Right ventricle myocardium superior (tissue), 1 donor: ENCODE measurements at places on chromosomes 4 and X. TPM values are rescaled to one million over a fixed set of nuclear protein-coding genes. Genes with fewer than 3 reads are reported as not detected.

DNA sequence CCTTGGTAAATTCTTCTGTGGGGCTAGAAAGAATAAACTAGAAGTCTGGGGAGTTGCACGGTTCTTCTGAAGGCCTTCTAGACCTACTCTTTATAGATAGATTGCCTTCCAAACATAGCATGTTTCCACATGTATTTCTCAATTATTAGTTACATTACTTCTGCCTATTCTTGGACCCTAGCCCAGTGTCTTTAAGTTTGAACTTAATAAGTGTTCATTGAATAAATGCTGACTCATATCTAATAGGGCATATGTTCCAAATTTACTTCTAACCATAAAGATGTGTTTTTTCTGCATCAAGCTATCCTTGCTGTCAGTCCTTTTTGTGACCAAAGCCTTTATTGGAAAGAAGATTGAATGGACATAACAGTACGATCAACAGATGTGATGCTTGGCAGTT lies 503.6 kb upstream of the ZFP42 start:
- no peak for DNase-seq

DNA sequence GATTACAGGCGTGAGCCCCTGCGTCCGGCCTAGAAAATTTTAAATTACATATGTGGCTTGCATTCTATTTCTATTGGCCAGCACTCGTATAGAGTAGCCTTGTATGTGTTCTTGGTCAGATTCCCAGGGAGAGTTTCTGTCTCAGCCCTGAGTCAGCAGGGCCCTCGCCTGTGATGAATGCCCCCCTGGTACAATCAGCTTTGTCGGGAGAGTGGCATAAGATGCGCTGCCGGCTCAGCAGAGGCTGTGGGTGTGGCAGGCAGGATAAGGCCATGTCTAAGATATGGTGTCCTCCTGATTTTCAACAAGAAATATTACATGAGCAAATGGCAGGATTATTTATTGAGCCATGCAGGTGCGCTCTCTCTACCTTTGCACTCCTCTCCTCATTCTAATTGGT lies 1.6 kb upstream of the REELD1 start:
- DNase-seq: no peak

DNA sequence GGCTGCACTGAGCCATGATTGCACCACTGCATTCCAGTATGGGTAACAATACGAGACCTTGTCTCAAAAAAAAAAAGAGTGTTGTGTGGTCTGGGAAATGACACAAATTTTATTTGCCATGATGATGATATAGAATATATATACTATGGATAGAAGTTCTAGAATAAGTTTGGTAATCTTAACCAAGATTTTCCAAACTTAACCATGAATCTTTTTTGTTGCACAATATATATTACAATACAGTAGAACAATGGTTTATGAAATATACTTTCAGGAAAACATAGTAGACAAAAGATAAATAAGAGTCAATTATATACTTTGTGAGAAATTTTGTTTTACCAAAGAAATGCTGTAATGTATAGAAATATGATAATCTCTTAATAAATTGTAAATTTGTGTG lies 34.8 kb downstream of the MFSD8 start:
- no peak for DNase-seq

Gene AFF2
- total RNA-seq: 0.24 TPM

DNA sequence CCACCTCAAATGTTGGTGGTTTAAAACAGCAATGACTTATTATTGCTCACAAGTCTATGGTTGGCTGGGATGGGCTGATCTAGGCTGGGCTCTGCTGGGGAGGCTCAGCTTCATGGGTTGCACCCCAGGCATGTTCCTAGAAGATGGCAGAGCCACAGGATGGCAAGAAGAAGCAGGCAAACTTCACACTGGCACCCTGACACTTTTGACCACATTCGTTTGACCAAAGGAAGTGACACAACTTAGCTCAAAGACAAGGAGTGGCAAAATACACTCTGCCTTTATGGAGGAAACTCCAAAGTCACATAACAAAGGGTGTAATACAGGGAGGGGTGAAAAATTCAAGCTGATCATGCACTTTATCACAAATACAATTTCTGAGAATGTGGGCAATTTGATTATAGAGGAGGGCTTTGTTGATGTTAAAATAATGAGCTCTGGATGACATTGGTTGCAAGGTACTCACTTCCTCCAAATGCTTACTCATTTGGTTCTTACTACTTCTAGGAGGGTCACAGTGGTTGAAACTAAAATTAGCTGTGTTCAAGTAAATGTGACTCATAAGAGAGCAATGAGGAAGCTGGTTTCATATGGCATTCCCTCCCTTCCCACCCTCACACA lies 249.2 kb upstream of the RPS6KA3 start:
- no peak for DNase-seq

- DNase-seq: peak; percentile 34
Observed at GRCh38 chrX:31036895-31037294, 34.9 kb downstream of the FTHL17 start.

DNA sequence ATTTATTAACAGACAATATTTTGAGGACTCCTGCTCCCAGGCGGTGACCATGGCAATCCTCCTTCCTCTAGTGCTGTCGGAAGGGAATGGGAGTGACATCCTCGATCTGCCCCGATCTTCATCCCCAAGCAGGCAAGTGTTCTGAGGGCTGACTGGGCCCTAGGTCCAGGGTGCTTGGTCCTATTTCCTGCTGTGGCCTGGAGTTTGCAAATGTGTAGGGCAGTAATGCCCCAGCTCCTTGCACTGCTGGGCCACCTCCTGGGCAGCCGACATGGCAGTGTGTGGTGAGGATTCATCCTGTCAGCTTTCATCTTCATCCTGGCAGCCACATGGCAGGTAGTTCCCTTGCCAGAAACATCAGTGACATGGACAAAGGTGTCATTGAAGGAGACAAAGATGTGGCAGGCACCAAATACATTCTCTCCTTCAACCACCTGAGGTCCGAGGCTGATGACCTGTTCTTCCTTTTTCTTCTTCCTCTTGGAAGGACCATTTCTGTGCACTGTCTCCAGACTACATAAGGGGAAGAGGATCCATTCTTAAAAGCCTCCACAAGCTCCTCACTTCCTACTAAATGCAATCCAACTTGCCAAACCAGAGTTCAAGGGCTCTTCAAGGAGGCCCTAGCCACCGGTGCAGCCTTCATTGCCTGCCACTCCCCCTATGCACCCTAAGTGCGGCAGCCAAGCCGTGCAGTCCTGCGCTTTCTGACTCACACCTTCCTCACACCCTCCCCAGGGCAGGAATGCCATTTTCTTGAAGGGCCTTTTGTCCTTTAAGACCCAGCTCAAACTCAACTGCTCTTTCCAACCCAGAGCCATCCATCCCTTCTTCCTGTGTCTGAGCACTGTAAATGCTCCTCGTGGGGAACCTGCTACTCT lies 65.7 kb downstream of the TMEM154 start:
- no peak for DNase-seq

DNA sequence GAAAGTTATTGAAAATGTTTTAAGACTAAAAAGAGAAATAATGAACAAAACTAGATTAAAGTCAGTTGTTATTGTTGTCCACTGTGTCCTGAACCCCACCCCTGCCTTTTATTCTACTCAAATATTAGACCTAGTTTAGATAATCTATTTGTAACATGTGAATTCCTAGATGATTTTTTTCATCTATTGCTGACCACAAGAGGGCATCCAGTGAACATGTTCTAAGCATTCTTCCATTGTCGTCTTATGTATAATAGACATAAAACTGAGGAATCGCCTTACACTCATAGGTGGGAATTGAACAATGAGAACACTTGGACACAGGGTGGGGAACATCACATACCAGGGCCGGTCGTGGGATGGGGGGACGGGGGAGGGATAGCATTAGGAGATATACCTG lies 36.4 kb upstream of the HPRT1 start:
- no peak for DNase-seq

Gene PRPS1
- total RNA-seq: 20.7 TPM

- DNase-seq: no peak
Observed at GRCh38 chr4:89158884-89159503, 47.7 kb downstream of the TIGD2 start.

DNA sequence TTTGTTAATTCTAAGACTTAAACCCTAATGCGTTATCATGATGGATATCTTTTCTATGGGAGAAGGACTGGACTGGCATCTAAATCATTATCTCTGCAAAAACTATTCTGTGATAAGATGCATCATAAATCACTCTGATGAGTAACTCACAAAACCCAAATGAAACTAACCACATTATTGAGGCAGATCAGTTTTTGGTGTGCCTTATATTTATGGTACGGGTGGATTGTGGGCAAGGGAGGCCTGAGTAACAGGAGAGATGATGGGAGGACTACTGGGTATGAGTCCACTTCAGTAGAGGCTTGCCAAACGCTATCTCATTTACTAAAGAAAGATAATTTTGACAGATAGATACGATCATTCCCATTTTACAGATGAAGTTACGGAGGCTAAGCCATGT lies 66.4 kb upstream of the GUCY1A1 start:
- no peak for DNase-seq

- no peak for DNase-seq
Observed at GRCh38 chr4:71270901-71271300, 67.9 kb upstream of the SLC4A4 start.
